ENCODE measurements at places on chromosomes 11 and 22.

GRCh38 chr22:37776639-37777005 is 31.1 kb upstream of the GCAT start:
- no peak for DNase-seq

GRCh38 chr11:62676698-62677097 is 2.2 kb downstream of the UBXN1 start:
- DNase-seq: peak; percentile 13

DNA sequence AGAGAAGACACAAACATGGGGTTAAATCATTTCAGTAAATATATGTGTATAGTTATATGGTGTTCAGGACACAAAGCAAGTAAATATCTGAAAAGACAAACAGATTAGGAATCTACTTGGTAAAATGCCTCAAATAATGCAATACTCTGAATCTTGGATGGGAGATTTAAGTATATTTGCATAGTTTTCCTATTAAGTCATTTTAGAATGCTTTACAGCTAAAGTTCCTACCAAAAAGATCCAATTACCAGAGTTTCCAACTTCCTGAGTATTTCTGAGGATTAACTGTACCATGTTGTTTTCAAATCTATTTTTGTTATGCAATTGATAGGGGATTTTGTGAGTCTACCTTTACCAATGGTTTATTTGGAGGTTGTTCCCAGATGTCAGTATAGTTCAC is 424.4 kb upstream of the CCDC179 start:
- no peak for DNase-seq

DNA sequence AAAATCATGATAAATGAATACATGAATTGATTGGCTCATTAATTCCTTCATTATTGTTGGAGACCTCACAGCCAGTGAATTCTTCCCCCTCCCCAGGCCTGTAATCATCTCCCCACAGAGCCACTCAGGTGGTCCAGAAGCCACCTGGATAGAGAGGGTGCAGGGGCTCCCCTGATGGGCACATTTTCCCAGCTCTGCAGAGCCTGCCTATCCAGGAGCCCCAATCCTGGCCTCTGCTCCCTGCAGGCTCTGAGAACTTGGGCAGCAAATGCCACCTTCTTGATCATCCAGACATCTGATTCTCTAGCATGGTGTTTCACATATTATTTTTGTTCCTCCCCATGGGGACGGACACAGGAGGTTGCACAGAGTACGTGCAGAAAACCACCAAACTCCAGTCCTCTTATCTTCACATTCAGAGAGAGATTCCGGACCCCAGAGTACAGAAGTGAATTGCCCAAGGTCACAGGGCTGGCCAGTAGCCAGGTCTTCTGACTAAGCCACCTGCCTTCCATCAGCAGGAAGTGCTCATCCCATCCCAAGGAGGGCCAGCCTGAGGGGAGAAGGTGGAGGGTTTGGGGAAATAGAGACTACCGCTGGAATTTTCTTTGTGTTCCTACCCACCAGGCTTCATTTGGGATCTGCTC is 348.0 kb downstream of the BUD13 start:
- peak; percentile 10 for DNase-seq

GRCh38 chr11:134474070-134474860 is 62.2 kb upstream of the B3GAT1 start:
- no peak for DNase-seq

DNA sequence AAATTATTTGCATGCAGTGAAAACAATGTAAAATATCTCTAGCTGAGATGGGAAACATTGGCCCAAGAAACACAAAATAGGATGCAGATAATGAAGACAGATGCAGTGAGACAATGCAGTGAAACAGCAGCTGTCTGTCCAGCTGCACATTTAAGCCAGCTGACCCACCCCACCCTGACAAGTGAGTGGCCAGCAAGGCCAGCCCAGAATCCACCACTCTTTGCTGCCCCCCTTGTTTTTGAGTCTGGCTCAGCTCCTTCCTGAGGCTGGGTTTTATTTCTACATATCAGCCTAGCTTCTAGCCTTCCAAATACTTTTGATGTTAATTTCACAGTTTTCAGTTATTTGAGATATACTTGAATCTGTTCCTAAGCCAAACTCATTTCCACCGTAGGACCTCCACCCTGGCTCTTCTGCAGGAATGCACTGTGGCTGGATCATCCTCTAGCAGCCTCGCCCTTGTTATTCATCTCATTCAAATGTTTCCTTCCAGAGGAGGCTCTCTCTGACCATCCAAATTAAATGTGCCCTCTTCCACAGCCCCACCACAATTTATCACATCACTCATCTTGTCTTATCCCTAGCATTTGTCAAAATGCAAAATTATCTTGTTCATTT is 154.1 kb upstream of the POU2AF2 start:
- DNase-seq: no peak

- DNase-seq: peak; percentile 47
These were observed 23.5 kb downstream of the TESMIN start for GRCh38 chr11:68727783-68728182.

DNA sequence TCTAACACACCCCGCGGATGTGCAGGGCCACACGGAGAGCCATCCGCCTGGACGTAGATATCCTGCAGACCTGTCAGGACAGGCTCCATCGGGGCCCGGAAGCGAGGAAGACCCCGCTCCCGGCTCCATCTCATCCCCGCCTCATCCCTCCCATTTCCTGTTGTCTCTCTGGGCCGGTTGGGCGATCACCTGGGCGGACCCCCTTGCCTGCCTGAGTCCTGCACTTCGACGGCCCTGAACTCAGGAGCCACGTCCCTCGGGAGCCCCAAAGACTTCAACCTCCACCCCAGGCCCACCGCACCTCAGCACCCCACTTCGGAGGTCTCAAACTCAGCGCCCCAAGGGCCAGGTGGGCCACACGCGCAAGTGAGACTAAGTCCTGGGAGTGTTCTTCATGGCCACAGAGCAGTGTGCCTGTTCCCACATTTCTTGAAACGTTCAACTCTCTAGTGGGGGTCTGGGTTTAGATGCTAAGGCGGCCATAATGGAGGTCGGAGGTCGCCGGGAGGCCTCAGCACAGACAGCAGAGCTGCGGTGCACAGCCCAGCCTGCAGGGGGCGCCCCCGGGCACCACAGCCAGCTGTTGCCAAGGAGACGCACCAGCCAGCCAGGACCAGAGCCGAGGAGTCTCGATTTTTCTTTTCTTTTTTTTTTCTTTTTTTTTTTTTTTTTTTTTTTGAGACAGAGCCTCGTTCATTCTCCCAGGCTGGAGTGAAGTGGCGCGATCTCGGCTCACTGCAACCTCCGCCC is 26.0 kb upstream of the FADD start:
- peak; percentile 66 for DNase-seq

DNA sequence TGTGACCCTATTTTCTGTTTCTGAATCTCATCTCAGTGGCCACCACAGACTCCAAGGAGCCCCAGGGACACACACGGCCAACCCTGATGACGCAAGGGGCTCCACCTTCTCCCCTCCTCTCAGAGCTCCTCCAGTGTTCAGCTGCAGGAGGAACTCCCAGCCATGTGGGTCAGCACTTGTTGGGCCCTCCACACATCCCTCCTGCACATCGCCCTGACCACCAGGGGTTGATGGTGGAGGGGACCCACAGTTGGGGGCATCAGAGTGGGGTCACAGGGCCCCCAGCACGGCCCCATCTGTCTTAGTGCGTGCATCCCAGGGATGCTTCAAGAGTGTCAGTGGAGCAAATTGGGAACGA is 499.6 kb downstream of the BRD1 start:
- no peak for DNase-seq

- peak; percentile 57 for DNase-seq
These were observed 4.9 kb downstream of the PNPLA3 start for GRCh38 chr22:43928468-43928867.

DNA sequence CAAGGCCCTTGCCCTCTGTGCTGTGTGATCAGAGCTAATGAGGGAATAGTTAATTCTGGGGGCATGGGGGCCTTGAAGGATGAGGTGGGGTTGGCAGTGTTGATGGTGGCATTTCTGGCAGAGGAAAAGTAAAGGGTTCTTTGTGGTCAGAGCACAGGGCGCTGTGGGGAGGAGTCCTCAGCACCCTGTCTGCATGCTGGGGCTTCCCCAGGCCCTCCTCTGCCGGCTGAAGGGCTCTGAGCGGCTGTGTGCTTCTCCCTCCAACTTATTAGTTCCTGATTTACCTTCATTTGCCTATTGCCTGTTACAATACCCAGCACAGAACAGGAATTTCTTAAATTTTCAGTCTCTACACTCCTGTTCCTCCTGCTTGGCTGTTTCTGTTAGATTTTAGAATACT is 122.8 kb downstream of the HIPK3 start:
- DNase-seq: peak; percentile 21

- DNase-seq: peak; percentile 73
These were observed 28.2 kb downstream of the DBX1 start for GRCh38 chr11:20131788-20132666.

GRCh38 chr11:102238391-102238821 is 78.9 kb upstream of the BIRC3 start:
- DNase-seq: no peak

GRCh38 chr11:107999759-108000455 is 8.8 kb upstream of the CUL5 start:
- DNase-seq: peak; percentile 81

DNA sequence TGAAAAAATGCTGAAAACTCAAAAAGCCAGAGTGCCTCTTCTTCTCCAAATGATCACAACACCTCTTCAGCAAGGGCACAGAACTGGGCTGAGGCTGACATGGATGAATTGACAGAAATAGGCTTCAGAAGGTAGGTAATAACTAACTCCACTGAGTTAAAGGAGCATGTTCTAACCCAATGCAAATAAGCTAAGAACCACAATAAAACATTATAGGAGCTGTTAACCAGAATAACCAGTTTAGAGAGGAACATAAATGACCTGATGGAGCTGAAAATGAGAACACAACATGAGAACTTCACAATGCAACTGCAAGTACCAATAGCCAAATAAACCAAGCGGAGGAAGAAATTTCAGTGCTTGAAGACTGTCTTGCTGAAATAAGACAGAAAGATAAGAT is 9.2 kb downstream of the OR56B4 start:
- DNase-seq: no peak

DNA sequence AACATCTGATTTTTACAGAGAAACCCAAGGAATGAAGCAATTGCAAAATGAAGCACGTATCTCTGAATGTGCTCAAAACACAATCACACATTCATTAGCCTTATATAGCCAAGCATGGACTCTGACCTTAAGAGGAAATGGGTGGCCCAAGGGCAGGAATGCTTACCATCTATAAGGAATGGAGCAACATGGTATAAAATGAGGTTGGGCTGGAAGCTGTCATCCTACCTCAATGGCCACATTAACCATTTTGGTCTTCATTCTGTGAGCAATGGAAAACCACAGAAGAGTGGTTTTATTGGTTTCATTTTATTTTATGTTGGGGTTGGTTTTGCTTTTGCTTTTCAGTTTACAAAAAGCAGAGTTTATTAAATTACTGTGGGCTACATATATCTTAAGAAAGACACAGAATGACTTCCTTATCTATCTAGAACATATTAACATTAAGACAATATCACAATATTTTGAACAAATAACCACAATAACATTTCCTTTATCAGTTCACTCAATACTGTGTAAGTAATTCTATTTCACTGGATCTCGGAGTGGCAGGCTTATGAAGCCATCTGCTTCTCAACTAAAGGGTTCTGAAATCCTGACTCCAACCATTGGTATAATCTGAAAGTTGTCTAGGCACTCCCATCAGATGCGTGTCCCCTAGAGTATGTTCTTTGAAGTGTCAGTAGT is 10.8 kb upstream of the MS4A13 start:
- peak; percentile 54 for DNase-seq

GRCh38 chr11:61960532-61960931 is 6.9 kb downstream of the FTH1 start:
- no peak for DNase-seq

GRCh38 chr11:130146796-130147195 is 12.8 kb upstream of the ST14 start:
- peak; percentile 92 for DNase-seq

- DNase-seq: peak; percentile 62
These were observed 22.4 kb downstream of the PIWIL3 start for GRCh38 chr22:24752088-24752623.

DNA sequence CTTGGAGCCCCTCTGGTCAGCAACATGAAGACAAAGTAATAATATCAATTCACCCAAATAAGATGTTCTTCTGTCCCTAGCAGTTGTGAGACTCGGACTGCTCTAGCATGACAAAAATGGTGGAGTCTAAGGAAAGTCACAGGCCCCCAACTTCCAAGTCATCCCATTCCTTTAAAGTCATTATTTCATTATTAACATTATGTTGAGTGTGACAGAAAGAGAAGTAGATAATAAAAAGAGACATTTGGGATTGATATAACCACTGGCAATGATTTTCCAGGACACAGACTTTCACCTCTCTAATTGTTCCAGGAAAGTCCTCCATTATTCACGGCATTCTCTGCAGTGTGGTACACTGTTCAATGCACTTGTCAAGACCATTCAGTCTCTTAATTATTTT is 1533.0 kb upstream of the TENM4 start:
- no peak for DNase-seq

- DNase-seq: no peak
These were observed 70.6 kb downstream of the ST3GAL4 start for GRCh38 chr11:126426106-126426505.

DNA sequence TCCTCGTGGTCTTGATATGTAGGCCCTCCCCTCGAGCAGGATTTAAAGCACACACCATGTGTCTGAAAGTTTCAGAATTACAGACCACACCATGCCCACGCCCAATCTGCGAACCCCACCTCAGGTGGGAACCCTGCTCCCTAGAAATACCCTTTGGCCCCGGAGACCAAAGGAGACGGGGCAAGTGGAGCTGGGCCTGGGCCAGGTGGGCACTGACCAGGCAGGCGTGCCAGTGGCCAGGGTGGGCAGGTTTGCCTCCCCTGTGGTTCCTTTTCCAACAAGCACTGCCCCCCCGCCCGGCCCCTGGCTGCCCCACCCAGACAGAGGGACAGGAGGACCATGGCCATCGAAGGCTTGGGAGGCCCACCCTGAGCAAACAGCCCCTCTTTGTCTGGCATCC is 400.4 kb downstream of the TBC1D22A start:
- no peak for DNase-seq

- DNase-seq: no peak
These were observed 11.1 kb downstream of the SREBF2 start for GRCh38 chr22:41844036-41844435.

DNA sequence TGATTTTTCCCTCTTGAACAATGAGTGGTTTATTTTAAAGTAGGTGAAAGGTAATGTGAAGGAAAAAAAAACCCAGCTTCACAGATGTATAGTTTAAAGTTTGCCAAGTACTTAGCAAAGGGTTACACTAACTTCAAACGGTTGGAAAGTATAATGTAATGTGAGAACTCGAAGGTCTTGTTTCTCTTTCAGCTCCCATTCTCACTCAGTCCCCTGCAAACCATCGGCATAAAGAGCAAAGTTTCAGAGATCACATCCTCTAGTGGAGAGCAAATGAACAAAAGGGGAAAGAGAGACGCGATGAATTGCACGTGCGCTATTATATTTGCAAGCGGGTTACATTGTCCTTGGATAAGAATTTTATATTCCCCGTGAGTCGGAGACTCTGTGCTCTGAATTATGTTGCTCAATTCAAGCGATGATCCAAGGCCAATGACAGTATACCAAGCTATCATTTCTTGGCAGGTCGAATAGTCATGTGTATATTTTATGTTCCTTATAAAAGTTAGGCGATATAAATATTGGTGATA is 37.6 kb upstream of the BIRC3 start:
- DNase-seq: no peak

All from hematopoietic multipotent progenitor cell treated with erythropoietin and hydrocortisone succinate and interleukin-3 and kit ligand, for 4 days (in vitro differentiated cells).